ENCODE measurements at places on chromosomes 5 and 9. TPM values are rescaled to one million over a fixed set of nuclear protein-coding genes. Genes with fewer than 3 reads are reported as not detected.

Gene CNTNAP3B
- total RNA-seq = 4.1 TPM

Gene CCL19
- total RNA-seq = not detected

Gene CKMT2
- total RNA-seq = 0.18 TPM

Gene PCDHGA4
- 2.0 TPM for total RNA-seq

Gene PPP2R2B
- 0.59 TPM for total RNA-seq

Gene LSM11
- 6.0 TPM for total RNA-seq

Gene CYSRT1
- total RNA-seq = 1.4 TPM

Gene CDHR2
- total RNA-seq = 0.85 TPM

Gene JAKMIP2
- total RNA-seq = 4.3 TPM

Gene SAXO1
- total RNA-seq = not detected
